Cerebellar nuclear complex (tissue), 1 donor: ENCODE measurements at places on chromosomes 16 and 17.

DNA sequence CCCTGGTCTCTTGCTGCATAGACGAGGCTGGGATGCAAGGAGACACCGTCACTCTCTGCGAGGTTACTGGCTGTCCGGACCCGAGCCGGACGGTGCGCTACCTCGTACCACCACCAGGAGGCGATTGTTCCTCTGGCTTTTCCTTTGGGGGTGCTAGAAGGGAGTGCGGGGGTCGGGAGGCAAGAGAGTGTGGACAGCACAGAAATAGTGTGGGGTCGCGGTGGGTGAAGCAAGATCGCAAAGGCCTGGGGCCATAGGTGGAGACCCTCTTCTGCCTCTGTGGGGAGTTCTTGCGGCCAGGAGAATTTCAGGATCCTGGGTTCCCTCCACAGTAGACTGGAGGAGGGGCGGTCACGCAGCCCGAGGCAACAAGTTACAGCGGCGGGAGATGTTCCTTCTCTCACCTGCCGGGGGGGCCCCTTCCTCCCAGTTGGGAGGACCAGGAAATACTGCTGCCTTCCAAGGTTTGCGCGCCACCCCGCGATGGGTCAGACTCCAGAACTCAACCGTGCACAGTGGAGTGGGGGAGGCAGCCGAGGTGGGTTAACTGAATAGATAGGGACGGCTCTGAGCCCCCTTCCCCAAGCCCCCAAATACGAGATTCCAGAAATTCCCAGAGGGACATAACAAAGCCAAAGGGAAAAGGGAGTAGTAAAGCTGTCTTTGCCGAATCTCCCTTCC lies 6.9 kb downstream of the PHOSPHO1 start:
- no peak for DNase-seq

DNA sequence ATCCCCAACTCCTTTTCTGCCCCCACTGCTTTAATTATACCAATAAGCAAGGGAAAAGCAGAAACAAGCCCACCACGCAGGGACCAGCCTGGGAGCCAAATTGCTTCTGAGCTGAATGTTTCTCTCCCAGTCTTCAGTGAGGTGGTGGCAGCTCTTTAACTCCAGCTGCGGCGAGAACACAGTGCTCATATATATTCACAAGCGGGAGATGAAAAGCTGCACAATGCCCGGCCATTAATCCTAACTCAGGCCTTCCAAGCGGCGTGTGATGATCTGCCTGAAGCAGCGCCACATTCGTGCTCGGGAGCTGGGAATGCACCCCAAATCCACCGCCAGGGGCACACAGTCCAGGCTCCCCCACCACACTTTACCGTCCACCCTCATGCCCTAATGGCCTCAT lies 203.7 kb upstream of the SDK2 start:
- no peak for DNase-seq

GRCh38 chr17:36880268-36880905 lies 56.9 kb upstream of the LHX1 start:
- no peak for DNase-seq

DNA sequence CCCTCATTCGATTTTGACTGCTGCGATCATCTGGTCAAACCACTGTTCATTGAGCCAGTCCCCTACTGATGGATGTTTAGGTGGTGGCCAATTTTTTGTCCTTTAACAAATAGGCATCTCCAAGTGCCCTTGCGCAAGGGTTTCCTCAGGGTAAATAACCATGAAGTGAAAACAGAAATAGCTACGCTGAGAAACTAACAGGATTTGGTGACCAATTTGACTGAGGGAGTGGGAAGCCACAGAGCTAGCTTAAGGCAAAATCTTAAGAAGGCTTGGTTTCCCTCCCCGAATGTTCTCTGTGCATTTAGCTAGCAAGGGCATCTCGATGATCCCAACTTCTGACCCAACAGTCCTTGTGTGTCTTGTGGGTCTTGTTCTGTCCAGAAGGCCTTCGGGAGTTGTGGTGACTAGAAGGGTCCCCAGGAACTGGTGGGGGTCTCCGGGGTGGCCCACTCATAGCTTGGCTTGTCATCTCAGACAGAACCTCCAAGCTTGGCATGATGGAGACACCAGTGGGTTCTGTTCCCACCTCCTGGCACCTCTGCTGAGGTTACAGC lies 117.2 kb downstream of the SOCS1 start:
- DNase-seq = no peak

DNA sequence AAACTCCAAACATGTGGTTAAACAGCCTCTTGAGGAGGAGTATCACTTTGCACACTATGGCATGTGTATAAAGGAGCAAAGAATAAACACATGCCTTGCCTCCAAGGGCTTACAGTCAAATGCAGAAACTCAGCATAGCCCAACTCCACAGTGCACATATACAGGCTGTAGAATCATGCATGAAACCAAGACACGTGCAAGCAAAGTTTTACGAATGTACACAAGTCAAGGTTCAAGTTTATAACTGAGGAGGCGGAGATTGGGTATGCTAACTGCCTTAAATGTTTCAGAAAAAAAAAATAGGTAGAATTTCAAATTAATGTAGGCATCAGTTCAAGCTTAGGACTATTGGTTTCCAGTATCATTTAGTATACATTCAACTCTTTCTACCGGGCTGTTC lies 321.1 kb downstream of the SOX9 start:
- no peak for DNase-seq

DNA sequence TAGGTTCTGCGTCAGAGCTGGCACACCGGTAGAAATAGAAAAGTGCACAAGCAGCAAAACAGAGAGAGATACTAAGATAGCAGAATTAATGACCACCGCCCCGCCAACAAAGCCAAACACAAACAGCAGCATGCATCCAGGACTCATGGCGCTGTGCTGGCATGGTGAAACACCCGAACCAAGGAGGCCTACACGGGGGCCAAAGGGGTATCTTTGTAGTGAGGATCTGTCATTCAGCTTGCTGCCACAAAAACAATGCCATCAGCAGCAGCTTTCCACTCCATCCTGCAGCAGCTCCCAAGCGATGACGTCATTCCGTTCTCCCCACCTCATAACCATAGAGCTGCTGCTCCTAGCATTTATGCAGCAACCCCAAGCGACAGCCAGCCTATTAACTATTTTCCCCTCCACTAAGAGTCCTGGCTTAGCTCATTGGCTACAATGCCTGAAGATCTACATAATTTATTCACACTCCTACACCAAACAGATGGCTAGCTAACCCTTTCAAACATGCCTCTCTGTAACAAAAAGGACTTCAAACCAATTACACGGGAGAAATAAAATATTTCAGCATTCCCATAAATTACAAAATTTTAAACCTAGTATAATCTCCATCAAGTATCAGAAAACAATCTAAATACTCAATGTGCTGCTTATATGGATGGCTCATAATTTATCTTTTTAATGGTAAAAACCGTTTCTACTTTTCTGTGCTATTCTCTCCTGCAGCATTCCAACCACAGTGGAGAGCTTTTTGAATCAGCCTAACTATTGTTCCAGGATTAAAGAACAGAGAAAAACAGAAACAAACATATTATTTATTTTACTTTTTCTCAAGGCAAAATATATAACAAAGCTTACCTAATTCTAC lies 73.9 kb downstream of the SPAG9 start:
- peak; percentile 98 for DNase-seq

DNA sequence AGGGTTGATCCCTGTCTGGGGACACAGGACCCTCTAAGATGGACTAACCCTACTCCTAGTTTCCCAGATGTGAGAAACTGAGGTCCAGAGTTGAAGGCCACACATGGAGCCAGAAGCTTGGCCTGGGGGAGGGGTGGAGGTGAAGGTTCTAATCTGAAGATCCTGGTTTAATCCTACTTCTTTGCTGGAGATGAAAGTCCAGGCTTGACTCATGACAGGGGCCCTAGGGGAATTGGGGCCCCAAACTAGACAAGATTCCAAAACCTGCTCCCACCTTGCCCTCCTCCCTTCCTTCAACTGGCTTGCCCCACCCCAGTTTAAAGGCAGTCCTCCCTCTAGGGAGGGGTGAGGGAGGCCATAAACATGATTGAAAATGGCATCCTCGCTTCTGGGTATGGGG lies 21.6 kb downstream of the IGF2BP1 start:
- no peak for DNase-seq

- no peak for DNase-seq
These were observed 11.7 kb upstream of the MYH3 start for GRCh38 chr17:10668775-10669174.

GRCh38 chr16:50478773-50479149 lies 69.4 kb upstream of the NKD1 start:
- DNase-seq = no peak

GRCh38 chr17:41793784-41794539 lies 7.5 kb upstream of the JUP start:
- no peak for DNase-seq

DNA sequence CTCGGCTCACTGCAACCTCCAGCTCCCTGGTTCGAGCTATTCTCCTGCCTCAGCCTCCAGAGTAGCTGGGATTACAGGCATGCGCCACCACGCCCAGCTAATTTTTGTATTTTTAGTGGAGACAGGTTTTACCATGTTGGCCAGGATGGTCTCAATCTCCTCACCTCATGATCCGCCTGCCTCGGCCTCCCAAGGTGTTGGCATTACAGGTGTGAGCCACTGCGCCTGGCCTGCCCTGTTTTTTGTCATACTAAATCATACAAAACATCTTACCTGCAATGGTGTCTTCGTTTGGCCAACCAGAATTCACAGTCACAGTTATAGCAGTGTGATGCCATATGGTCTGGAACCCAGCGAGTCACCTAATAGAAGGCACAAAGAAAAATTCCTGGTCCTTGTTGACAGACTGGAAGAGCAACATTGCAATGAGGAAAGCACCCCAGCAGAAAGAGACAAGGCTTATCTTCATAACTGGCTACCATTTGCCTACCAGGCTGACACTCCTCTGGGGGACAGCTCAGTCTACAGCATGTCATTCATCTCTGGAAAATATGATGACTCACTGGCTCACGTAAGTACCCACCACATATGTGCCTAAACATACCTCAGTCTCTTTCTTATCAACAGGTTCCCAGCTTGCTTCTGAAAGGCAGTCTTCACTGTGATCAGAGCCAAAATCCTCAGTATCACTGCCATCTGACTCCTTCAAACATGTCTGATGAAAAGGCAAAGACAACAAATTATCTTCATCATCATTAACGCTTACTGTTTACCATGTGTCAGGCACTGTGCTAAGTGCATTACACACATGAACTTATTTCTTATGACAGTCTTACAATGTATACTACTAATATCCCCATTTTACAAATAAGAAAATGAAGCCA lies 4.3 kb upstream of the HSF5 start:
- DNase-seq = no peak

DNA sequence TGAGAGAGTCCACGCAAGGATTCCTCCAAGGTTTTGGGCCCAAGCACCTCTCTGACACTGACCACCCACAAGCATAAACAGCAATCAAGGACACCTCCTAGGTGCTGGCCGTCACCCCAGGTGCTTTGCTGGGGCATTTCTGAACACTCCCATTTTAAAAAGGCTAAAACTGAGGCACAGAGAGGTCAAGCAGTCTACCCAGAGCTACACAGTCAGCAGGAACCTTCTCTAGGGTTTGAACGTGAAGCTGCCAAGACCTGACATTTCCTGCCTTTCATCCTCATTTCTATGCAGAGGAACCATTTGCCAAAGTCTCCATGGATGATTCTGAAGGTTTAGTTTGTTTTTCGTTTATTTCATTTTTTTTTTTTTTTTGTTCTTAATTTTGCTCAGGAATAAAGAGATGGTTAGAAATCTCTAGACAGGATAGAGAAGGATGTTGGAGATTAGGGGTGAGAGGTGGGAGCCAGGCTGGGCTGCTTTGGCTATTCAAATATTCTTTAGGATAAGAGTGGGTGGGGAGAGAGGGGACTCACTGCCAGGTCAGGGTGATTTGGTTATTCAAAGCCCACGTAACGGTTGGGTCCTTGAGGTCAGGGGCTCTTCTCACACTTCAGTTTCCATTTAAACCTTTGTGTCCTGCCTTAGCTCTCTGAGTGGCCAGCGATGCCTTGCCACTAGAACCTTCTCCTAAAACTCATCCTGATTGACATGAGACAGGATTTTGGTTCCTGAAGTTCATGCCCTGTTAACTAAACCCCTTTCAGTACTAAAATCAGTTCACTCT lies 6.2 kb downstream of the PLCG2 start:
- no peak for DNase-seq

DNA sequence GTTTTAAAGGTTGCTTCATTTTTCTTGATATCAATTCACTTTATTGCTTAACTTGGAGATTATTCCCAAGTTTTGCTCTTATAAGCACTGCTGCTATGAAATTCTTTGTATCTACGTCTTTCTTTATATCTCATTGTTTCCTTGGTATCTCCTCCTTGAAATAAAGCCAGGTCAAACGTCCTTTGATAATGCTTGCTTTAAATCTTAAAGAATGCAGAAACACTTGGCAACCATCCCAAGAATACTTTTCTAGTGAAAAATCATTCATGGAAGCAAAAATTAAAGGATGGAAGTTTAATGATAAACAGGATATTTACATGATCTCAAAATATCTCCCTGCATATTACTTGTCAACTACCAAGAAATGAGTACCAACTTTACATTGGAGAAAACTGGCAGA lies 175.2 kb downstream of the CPPED1 start:
- no peak for DNase-seq

DNA sequence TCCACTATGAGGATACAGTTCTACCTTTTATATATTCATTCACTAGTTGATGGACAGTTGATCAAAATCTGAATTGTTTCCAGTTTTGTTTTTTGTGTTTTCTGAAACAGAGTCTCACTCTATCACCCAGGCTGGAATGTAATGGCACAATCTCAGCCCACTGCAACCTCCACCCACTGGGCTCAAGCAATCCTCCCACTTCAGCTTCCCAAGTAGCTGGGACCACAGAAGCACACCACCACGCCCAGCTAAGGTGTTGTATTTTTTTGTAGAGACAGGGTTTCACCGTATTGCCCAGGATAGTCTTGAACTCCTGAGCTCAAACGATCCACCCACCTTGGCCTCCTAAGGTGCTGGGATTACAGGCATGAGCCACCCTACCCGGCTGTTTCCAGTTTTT lies 21.0 kb downstream of the LSM12 start:
- DNase-seq = no peak

DNA sequence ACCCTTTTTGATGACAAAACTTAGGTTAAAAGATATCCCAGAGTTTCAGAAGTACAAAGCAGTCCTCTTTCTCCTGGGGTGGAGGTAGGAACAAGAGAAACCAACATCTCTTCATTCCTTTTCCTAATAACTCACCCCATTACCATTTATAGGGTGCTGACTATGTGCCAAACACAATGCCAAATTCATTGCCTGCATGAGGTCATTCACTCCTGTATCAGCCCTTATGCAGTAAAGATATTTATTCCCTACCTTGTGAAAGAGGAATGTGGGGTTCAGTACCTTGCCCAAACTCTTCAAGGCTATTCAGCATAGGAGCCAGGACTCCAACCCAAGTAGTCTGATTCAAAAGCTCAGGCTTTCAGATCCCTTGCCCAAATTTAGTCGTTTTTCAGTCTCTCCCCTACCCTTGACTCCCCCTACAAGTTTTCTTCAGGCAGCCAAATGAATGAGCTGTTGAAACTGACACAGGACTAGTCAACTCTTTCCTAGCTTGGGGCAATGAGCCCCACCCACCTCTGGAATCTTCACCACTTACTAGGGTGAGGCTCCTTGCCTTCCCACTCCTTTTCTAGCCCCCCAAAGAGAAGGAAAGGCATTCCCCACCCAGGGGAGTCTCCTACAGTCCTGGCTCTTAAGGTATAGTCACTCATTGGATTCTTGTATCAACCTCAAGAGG lies 5.9 kb downstream of the KRT14 start:
- no peak for DNase-seq
